ENCODE measurements at places on chromosomes 3 and 15.
A peak's percentile ranks its signal among the peaks of the same experiment; 100 is the strongest.

- no peak for DNase-seq
Measured at GRCh38 chr3:174618368-174619080, 240.6 kb upstream of the NAALADL2 start.

DNA sequence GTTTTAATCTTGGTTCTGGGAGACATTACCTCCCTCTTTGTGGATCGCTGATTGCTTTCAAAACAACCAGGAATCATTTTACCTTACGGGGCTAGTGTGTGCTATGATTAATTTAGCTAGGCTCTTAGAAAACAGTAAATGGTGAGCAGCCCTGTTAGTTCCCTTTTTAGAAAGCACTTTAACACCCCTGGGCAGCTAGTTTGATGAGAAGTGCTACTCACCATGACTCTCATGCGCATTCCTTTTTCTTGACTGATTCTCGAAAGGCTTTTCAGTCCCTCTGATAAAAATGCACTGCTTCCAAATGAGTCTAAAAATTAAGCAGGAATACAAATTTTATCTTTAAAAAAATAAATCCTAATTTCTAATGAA, 75.3 kb upstream of the LEKR1 start:
- no peak for DNase-seq

- no peak for DNase-seq
Measured at GRCh38 chr15:42282344-42282743, 9.1 kb upstream of the TMEM87A start.

GRCh38 chr15:40863660-40864270, 10.3 kb downstream of the RHOV start:
- no peak for DNase-seq

GRCh38 chr3:119145500-119146167, at the start of gene TEX55:
Gene TEX55 (plus strand): TSS chr3:119146165. CDS start chr3:119146190, 25 bp downstream.
- peak; percentile 11 for DNase-seq

DNA sequence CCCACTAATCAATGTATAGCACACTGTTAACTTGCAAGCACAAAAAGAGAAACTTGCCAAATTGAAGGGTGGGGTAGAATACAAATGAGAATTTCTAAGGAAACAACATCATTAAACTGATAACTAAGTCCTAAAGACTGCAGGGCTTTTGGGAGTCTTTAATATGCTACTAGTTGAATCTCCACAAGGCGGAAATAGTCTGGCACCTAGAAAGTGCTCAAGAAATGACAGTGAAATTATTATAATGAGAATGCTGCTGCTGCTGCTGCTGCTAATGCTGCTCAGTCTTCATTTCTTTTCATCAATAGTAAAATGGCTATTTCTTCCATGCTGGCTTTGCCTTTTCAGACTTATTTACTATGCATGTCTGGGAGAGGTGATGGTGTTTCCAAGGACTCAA, 91.8 kb downstream of the BTD start:
- no peak for DNase-seq

DNA sequence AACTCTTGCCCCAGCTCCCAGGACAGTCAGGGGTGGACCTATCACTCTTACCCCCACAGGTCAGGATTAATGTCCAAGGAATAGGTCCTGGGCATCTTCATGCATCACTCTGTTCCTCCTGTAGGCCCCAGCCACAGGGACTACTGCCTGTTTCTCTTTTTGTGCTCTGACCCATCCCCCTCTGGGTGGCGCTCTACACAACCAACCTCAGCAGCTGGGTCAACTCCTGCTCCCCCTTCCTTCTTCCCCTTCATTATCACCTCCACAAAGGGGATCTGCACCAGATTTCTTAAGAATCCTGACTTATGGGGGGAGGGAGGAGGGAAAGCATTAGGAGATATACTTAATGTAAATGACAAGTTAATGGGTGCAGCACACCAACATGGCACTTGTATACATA, 12.2 kb upstream of the TRANK1 start:
- no peak for DNase-seq

DNA sequence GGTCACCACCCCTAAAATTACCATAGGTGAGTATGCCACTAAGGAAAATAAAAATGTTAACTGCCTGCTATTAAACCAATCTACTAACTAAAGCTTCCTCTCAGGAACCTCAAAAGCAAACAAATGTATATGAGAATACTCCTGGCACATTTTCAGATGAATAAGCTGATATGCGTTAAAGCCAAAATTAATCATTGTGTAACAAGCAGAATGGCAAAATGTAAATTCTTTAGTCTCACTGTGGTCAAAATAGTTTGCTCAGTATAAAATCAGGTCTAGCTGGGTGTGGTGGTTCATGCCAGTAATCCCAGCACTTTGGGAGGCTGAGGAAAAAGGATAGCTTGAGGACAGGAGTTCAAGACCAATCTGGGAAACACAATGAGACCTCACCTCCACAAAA, 53.6 kb downstream of the SUMF1 start:
- DNase-seq, result no peak

- DNase-seq, result no peak
Measured at GRCh38 chr3:130010556-130010955, 36.0 kb downstream of the TRH start.

DNA sequence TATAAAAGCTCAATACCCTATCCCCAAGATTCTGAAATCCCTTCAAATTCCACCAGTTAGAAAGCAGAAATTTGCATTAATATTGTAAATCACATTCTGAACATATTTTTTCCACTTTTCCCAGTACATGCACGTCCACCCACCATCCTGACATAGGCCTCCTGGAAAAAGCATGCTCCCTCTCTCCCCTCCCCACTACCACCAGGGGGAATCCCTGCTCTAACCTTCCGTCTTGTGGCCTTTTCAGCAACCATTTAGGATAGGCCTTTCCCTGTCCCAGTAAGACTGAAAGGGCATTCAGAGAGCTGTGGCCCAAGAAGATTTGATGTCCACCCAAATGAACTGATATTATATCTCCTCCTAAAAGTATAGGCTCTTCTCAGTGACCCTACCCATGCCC, 182.1 kb downstream of the ARRDC4 start:
- DNase-seq, result no peak

DNA sequence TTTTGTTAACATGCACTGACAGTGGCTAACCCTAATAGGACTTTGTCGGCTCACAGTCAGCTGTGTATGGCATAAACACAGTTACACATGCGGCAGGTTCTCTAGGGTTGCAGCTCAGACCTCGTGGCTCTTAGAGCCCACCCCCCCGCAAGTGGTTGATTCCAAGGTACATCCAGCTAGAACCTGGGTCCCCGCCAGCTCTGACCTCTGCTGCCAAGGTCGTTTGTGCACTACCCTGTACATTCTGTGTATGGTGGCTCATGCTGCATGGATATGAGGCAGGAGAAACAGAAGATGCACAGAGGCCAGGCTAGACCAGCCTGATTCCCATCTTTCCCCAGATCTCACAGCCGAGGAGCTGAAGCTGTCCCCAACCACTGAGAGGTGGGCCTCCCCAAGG, 25.9 kb downstream of the PRR20G start:
- DNase-seq, result no peak

- no peak for DNase-seq
Measured at GRCh38 chr15:92170897-92171296, 222.8 kb upstream of the ST8SIA2 start.

DNA sequence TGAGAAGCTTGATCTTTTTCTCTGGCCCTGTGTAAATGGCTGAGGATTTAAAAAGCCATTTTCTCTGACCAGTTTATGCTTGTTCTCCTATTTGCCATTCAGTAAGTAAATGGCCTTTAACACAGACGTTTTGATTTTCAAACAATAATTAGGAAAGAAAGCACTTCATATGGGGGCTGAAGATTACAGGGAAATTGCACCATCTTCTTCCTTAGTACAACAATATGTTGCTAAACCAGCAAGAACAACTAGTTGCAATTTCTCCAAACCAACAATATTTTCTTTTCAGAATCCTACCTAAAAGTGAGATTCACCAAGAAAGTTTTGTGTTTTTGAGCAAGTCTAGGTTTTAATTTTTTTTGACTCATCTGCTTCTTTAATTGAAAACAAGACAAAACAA, 80.5 kb upstream of the CCNL1 start:
- no peak for DNase-seq

- DNase-seq, result no peak
Measured at GRCh38 chr15:57570994-57571393, 20.7 kb upstream of the MYZAP start.

- no peak for DNase-seq
Measured at GRCh38 chr15:56053046-56053400, 59.6 kb upstream of the NEDD4 start.

DNA sequence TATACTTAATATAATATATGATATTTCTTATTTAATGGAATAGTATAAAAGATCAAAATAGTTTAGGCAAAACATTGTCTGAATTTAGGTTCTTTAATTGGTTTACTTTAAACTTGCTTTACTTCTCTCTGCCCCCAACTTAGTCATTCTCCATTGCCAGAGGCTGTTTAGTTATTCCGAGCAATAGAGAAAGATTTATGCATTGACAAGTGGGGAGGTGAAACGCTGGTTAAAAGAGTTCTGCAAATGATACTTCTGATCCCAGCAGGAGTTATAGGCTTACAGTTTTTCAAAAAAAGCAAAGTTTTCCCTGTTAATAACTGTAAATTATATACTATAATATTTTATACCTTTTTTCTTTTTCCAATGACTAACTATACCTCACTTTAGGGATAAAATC, 145.4 kb downstream of the EPHA3 start:
- DNase-seq, result no peak

- DNase-seq, result no peak
Measured at GRCh38 chr3:186589121-186589520, 18.6 kb downstream of the DNAJB11 start.

DNA sequence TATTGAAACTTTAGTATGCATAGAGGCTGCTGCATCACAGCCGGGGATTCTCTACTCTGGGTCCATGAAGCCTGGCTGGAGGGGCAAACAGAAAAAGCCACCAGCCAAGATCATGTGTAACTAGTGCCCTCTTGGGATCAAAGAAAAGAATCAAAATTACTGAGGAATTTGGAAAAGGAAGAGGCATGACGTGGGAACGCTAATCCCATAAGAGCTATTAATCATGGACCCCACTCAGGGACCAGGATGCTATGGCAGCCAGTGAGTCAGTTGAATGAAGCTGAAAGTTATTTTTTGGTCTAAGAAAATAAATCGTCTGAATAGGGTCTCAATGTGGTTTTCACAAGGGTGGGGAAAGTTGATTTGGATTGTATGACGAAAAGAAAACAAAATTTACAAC, 1165.1 kb downstream of the ROBO2 start:
- DNase-seq, result no peak

DNA sequence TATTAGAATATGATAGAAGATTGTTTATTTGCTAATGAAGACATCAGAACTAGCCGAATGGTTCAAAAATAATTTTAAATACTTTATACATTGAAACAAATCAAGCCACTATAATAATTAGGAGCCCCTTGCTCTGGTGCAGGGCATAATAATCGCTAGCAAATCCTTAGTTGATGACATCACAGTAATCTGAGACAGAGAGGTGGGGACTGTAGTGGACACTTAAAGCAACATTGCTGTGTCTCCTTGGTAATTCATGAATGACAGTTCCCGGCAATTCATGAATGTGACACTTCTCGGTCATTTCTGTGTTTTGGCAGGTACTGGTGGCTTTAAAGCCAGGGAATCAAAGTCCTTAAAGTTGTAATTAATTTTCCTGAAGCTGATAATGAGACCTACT, 114.3 kb downstream of the PPM1L start:
- no peak for DNase-seq

DNA sequence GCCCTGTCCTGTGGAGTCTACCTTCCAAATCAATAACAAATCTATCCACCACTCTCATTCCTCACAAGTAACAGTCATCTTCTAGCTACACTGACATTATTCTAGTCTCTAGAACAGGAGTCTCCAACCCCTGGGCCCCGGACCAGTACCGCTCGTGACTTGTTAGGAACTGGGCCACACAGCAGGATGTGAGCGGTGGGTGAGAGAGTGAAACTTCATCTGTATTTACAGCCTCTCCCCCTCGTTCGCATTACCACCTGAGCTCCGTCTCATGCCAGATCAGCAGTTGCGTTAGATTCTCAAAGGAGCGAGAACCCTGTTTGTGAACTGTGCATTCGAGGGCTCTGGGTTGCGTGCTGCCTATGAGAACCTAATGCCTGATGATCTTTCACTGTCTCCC, 31.9 kb downstream of the ROBO2 start:
- DNase-seq, result no peak

DNA sequence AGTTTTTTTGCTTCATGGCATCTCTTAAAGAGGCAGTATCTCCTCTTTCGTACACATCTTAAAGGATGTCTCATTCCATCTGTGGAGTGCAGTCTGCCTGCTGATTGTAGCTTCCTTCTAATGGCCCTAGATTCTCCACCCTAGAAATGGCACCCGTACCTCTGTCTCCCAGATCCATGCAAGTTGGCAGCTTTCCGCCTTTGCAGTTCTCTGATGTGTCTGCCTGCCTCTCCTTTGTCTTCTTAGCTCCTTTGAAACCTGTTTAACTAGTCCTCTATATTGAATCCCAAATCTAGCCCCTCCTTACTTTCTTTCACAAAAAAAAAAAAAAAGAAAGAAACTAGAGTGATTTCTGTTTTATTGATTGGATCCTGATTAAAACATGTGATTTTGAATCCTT, 1025.0 kb downstream of the ZPLD1 start:
- DNase-seq, result no peak

- no peak for DNase-seq
Measured at GRCh38 chr15:94231723-94232468, 535 bp downstream of the MCTP2 start.

DNA sequence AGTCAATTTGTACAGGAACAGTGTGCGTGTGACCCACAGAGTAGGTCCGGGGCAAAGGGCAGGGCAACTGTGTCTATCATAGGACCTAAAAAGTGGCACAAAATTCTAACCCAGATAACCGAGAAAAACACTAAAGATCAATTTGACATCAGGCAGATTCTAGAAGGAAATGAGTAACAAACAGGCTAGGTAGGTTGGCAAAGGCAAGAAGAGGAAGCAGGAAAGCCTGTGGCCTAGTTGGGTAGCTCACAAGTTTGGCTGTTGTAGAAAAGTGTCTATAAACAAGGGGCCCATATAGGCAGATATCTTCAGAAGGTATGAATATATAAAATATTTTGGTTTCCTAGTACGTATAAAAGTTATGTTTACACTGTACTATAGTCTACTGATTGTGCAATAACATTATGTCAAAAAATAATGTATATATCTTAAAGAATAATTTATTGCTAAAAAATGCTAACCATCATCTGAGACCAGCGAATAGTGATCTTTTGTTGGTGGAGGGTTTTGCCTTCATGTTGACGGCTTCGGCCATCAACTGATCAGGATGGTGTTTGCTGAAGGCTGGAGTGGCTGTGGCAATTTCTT, 13.3 kb upstream of the OR5K1 start:
- DNase-seq, result no peak

All from stimulated activated CD4-positive, alpha-beta T cell treated with anti-CD3 and anti-CD28 coated beads, Interleukin-4, amount 100 ng/mL, for 24 hours (primary cell).